ENCODE measurements at places on chromosomes 7 and 10.

- no peak for DNase-seq
Observed at GRCh38 chr10:124592101-124592500, 130.5 kb downstream of the LHPP start.

- peak; percentile 91 for DNase-seq
Observed at GRCh38 chr7:22726345-22726906, 574 bp upstream of the IL6 start.

GRCh38 chr10:102200751-102201640, 25.1 kb upstream of the ELOVL3 start:
- no peak for DNase-seq

DNA sequence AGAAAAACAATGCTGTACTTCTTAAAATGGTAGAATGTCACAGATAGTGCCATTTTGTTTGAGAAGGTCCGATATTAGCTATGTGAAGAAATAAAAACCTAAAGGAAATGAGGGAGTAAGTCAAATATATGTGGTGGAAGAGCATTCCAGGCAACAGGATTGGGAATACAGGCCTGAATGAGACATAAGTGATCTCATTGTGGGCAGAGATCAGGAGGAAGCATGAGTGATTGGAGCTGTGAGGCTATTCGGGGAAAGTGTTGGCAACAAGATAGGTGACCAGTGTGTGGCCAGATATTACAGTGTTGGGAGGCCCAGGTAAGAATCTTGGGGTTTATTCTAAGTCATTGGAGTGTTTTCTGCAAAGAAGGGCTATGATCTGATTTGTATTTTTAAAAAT, 41.3 kb upstream of the AGMO start:
- no peak for DNase-seq

DNA sequence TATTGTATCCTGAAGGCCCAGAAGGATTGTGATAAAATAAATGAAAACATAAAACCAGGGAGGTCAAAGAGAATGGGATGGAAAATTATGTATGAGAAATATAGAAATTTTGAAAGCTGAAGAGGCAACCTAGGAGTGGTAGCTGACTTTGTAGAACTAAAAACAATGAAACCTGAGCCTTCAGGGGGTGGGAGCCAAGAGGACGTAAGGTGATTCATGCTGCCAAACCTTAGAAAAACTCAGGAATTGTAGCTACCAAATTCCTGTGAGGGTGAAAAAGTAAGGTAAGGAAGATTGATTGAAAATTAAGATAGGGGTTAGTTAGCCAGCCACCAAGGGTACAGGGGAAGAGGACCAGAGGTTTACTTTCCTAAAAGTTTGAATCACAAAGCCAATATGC, 213.2 kb downstream of the KCND2 start:
- no peak for DNase-seq

DNA sequence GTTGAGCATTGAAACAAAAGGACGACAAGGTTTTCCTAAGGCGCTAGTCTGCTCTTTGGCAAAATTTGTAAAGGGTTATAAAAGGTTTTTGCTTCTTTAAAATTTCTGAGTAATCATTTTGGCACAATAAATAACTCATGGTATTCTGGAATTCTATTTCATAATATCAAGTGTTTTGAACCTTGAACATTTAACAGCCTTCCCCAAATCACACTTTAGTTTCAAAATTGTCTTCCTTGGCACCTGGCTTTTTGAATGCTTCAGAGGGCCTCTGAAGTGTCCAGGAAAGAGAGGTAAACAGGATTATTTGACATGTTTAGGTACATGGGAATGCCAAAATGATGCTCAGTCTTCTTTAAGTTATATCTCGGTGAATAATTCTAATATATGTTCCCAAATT, 220.8 kb downstream of the PHF14 start:
- no peak for DNase-seq

GRCh38 chr7:100396421-100396982, 23.2 kb downstream of the PILRA start:
- no peak for DNase-seq

DNA sequence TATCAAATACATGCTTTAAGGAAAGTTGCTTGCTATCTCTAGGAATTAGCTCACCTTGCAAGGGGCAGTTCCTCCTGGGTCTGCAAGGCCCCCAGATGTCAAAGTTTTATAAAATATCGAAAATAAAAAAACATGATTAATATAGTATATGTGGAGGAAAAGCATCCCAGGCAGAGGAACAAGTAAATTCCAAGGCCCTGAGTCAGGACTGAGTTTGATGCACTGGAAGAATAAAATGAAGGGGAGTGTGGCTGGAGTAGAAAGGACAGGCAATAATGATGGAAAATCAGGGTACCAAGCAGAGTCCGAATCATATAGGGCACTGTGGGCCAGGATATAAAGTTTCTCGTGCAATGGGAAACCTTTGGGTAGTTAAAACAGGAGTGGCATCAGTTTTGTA, 112.4 kb upstream of the EEPD1 start:
- DNase-seq: no peak
